ENCODE measurements at places on chromosomes 2 and 18. TPM values are rescaled to one million over a fixed set of nuclear protein-coding genes. Genes with fewer than 3 reads are reported as not detected.

- DNase-seq, result no peak
Measured at GRCh38 chr2:12262681-12263436, 453.9 kb upstream of the TRIB2 start.

The QPCT gene
- 0.66 TPM for total RNA-seq

The POLR1B gene
- total RNA-seq, result 7.5 TPM

DNA sequence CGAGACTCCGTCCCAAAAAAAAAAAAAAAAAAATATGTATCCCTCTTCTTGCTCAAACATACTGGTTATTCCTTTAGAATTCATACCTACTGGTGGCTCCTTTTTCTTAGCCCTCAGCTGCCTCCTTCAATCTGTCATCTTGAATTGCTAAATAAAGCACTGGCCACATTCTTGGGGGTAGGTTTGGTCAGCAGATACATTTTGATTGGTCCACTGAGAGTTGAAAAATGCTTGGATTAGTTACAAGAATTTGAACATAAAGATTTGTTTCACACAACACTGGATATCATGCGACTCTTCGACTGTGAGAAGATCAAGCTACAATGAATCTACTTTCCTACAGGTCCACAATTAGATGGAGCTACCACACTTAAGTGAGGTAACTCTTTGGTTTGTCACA lies 906.1 kb upstream of the SLC39A10 start:
- DNase-seq, result no peak

DNA sequence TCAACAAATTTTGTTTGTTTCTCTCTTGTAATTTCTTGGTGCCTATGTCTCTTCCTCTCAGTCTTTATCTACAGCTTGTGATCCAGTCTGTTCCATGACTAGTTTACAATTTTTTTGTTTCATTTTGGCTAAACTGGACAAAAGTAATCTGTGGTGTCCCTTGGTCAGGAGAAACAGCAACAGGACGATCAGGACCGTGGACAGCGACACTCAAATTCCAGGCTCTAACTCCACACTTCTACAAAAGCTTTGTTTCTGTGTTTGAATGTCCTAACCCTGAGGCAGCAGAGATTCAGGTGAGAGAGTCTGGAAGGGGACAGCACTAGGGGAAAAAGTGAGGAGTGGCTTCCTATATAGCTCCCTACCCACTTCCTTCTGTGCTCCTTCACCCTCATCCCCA lies 593.3 kb upstream of the FANCL start:
- DNase-seq, result no peak

GRCh38 chr18:5057386-5058348 lies 139.4 kb downstream of the AKAIN1 start:
- no peak for DNase-seq

DNA sequence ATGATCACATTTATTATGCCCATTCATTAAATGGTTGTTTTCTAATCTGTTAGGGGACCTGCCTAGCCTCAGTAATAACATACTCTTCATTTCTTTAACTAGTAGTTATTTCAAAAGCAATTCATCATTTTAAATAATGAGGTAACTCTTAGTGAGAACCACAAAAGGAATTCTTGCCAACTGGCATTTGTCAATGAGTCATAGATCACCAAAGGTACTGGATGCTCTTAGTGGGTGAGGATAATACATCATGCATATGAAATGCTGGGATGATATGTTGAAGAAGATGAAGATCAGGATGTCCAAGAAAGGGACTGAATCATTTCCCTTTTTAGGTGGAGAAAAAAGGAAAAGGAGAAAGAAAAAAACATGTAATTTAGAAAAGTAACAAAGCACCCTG lies 826.2 kb upstream of the DDX18 start:
- DNase-seq, result no peak

DNA sequence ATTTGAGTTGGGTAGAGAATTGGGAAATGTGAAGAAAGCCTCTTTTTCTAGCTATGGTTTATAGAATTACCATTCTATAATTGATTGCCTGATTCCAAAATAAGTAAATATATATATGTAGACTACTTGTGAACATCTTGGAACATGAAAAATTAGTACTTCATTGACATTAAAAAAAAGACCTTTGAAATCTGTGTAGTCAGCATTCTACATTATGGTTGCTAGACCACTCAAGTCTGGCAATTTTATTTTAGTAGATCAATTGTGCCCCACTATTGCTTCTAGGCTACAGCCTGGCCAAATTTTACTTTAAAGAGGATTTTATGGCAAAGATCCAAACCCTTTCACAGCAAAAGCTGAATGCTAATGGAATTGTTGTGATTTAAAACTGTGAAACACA lies 279.8 kb downstream of the IKZF2 start:
- DNase-seq, result no peak

DNA sequence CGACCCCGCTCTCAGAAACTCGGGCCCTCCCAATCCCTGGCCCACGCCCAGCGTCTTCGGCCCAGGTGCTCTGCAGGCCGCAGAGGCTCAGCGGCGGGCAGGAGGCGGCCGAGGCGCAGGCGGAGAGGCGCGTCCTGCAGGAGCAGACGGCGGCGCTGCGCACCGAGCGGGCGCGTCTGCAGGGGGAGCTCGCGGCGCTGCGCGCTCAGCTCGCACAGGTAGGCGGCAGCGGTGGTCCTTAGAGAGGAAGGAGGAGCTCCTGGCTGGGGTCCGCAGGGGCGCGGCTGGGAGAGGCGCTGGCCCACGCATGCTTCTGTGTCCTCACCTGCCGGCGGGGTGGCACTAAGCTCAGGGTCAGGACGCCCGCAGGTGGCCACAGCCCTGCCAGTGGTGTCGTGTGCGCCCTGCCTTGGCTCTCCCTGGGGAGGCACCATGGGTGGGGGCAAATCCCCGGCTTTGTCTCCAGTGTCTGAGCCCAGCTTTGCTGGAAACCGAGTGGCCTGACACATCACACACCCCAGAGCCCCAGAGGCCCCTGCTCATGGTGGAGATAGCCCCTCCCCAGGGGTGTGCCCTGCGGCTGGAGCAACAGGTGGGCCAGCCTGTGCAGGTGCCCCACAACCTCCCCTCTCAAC lies 14.9 kb upstream of the SNED1 start:
- no peak for DNase-seq

DNA sequence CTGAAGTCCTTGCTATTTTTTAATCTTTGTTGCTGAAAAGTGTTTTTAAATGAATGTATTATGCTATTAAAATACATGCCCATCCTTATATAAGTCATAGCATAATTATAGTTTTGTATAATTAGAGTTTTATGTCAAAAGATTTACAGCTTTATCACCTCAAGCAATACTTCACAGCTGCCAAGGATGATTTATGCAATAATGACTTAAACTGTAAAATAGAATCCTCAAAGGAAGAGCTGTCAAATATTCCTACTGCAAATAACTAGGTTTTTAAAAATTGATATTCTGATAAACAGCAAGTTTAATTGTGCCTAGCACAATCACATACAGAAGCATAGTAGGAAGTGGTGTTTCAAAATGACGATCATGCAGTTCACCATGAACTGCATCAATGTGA lies 5.2 kb downstream of the KCNH7 start:
- no peak for DNase-seq

Data from Peyer's patch (tissue), 4 donors.